Activated CD8-positive, alpha-beta memory T cell treated with anti-CD3 and anti-CD28 coated beads, Interleukin-2, amount 10 ng/mL, durations not matched to agents 7 days and 5 days (primary cell): ENCODE measurements at places on chromosomes 4 and X.

- DNase-seq, result no peak
Measured at GRCh38 chr4:174365018-174365587, 81.4 kb downstream of the CEP44 start.

GRCh38 chr4:189001971-189002450 is 862.8 kb downstream of the TRIML1 start:
- no peak for DNase-seq

GRCh38 chr4:145230726-145231125 is 50.3 kb upstream of the OTUD4 start:
- no peak for DNase-seq

DNA sequence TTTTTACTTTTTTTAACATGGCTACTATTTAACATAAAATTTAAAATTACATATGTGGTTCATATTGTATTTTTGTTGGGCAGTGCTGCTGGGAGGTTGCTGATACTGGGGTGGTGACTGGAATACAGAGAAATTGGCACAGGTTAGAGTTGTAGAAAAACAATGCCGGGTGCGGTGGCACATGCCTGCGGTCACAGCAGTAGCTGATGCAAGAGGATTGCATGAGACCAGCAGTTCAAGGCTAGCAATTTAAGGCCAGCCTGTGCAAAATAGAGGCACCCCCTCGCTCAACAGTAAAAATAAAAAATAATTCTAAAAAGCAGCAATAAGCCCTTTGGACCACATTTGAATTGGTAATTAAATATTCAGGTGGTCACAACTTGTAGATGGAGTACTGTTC is 11.8 kb upstream of the CPE start:
- no peak for DNase-seq

DNA sequence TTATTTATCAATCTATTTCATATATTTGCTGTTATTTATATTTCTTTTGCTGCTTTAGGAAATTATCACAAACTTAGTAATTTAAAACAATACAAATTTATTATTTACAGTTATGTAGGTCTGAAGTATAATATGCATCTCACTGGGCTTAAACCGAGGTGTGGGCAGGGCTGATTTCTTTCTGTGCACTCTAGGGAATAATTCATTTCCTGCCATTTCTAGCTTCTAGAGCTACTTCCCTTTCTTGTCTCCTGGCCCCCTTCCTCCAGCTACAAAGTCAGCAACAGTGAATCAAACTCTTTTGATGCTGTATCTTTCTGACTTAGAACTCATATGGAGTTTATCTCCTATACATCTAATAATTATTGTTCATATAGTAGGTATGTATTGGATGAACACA is 303.5 kb upstream of the ARSJ start:
- DNase-seq, result no peak

DNA sequence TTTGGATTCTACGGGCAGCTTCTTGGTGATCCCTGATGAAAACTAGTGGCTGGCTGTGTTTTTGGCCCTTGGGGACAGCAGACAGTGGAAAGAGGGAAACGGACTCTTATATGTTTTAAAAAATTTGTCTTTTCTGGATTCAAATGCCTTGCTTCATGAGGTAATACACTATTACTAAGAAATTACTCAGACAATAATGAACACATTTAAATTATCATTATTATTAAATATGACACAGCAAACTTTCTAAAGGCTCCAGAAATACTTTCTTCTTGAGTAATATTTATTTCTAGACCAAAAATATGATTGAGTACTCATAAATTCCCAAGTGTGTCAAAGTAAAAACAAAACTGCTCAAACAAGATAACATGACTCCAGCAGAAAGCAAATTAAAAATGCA is 520.7 kb upstream of the AADAT start:
- DNase-seq, result no peak

GRCh38 chr4:105967058-105967658 is 71.9 kb downstream of the NPNT start:
- no peak for DNase-seq

- no peak for DNase-seq
Measured at GRCh38 chr4:128751354-128751753, 58.1 kb upstream of the JADE1 start.

GRCh38 chr4:146310319-146311021 is 96.1 kb downstream of the REELD1 start:
- DNase-seq, result no peak

DNA sequence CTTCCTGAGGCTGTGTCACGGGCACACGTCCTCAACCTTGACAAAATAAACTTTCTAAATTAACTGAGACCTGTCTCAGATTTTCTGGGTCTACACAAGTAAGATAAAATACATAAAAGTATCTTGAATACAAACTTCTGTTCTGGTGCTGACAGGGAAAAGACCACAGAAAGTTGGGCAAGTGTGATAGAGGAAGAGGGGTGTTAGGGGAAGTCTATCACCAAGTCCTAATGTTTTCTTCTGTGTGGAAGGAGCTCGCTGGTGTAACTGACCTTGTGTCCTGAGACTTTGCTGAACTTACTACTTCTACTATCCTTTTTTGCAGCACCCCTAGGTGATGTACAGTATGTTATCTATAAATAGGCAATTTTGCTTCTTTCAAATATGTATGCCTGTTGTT is 97.0 kb upstream of the STIM2 start:
- no peak for DNase-seq

DNA sequence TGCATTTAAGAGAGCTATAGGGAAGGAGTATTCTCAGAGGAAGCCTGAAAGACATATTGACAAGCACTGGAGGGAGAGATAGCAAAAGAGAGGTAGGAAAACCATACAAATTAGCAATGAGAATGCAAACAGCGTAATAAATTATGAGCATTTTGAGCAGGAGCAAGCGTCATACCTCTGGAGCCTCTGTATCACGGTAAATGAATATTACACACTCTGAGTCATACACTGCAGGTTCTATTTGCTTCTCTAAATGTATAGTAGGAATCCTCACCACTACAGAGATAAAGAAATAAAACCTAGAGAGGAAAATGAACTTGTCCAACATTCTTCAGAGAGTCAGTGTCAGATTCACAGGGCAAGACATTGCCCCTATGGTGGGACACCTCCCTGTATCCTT is 46.4 kb upstream of the GABRE start:
- no peak for DNase-seq

- no peak for DNase-seq
Measured at GRCh38 chrX:69362856-69363255, 141.3 kb upstream of the NALF2 start.

GRCh38 chr4:25870081-25870480 is 7.3 kb upstream of the SEL1L3 start:
- no peak for DNase-seq

DNA sequence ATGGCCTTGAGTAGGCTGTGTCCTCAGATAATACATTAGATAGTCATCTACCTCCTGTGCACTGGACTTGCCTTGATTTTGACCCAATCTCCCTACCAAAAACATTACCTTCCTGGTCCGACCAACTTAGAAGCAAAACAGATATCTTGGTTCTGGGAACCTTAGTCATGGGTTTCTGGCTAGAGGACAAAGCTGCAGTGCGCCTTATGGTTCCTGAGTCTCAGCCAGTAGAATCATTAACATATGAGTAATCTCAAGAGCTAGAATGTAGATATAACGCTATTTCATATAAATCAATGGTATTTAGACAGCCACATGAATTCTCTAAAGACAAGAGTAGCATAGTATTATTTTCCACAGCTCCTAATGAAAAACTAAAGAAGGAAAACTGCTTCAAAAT is 83.1 kb downstream of the GRIA3 start:
- no peak for DNase-seq

GRCh38 chrX:105696870-105697269 is 125.5 kb upstream of the NRK start:
- DNase-seq, result no peak

DNA sequence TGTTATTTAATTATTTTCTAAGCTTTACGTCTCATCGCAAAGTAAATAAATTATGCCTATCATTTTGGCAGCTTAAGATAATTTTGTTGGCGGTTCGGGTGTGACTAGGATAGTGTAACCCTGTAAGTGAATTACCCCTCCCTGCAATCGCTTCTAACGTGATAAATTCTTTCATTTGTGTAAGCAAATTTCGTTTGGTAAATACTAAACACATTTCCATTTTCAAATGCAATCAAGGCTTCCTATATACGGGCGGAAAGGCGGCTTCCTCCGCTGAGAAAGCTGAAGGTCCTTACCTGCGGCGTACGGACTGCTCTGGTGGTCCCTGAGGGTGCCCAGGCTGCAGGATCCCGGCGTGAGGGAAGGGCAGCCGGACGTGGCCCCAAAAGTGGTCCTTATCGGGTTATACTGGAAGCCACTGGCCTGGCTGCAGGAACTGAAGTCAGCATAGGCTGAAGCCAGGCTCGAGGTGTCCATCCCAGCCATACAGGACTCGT is 403 bp downstream of the PHOX2B start:
- DNase-seq, result no peak

- DNase-seq, result no peak
Measured at GRCh38 chrX:120742946-120743665, 113.3 kb upstream of the C1GALT1C1 start.

- peak; percentile 76 for DNase-seq
Measured at GRCh38 chrX:148380650-148381561, 119.5 kb upstream of the AFF2 start.

DNA sequence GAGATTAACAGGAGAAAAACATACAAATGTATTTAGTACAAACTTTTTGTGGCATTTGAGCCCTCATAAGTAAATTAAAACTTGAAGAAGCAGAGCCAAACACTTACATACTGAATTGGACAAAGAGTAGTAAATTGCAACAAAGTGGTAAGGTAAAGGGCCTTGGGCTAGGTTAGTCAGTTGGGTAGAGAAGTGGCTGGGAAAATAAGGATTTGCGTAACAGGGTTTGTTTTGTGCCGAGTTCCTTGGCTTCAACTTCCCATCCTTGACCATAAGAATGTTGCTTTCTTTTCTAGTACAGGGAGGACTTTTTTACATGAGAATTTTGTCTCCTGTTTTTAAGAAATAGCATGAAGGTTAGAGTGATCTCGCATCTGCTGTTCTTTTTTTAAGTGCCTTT is 33.3 kb upstream of the DSPP start:
- DNase-seq, result no peak

GRCh38 chr4:13452927-13453579 is 31.1 kb downstream of the RAB28 start:
- DNase-seq, result no peak

- no peak for DNase-seq
Measured at GRCh38 chr4:151691639-151692442, 69.0 kb downstream of the GATB start.

- DNase-seq, result no peak
Measured at GRCh38 chr4:132759199-132759780, 389.8 kb upstream of the PCDH10 start.

GRCh38 chrX:120617996-120618630 is 11.7 kb downstream of the C1GALT1C1 start:
- no peak for DNase-seq

DNA sequence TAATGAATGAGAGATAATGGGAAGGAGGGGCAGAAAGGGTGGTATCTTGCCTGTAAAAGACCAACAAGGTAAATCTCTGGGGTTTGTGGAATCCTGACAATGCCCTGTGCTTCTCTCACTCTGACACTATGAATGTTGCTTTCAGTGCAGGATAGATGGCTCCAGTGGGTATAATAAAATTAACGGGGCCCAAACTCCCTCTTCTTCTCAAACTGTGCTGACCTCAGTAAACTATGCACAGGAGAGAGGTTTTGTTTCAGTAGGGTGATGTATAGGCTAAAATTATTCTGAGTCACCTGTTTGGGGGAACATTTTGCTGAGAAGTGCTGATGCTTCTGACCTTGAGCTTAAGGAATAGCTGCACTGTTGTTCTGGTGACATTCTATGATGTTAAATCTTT is 82.6 kb downstream of the TSPAN7 start:
- DNase-seq, result no peak

DNA sequence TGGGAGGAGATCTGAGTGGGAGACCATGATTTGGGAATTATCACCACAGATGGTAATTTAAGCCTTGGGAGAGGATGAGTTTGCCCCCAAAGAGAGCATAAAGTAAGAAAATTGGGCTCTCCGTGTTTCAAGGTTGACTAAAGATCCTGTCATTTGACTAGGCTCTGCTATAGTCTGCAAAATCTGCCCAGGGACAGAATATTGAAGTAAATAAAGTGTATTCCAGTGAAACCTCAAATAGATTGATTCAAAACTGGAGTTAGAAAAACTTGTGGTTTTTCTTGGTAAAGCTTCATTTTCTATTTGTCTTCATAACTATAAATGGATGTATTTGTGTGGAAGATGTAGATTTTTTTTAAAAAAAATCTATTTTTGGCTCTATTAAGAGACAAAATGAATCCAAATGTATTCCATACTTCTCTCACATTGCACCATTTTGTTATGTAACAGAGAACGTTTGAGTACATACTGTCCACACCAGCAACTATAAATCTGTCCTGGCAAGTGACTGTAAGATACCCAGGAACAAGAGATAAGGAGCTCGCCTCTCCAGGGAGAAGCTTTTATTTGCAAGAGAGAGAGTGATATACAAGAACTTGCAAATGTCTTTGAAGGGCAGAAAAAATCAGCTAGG is 170.2 kb downstream of the CBR4 start:
- no peak for DNase-seq
